Fibroblast of the conjunctiva (primary cell): ENCODE measurements at places on chromosomes 3 and 15.

GRCh38 chr3:116200956-116201690 lies 244.2 kb downstream of the LSAMP start:
- DNase-seq = no peak

- DNase-seq = no peak
These were observed 344.9 kb upstream of the SLCO3A1 start for GRCh38 chr15:91508633-91509032.

GRCh38 chr15:37452498-37452897 lies 352.1 kb upstream of the MEIS2 start:
- DNase-seq = no peak

GRCh38 chr3:174158674-174159073 lies 700.5 kb upstream of the NAALADL2 start:
- DNase-seq = no peak

DNA sequence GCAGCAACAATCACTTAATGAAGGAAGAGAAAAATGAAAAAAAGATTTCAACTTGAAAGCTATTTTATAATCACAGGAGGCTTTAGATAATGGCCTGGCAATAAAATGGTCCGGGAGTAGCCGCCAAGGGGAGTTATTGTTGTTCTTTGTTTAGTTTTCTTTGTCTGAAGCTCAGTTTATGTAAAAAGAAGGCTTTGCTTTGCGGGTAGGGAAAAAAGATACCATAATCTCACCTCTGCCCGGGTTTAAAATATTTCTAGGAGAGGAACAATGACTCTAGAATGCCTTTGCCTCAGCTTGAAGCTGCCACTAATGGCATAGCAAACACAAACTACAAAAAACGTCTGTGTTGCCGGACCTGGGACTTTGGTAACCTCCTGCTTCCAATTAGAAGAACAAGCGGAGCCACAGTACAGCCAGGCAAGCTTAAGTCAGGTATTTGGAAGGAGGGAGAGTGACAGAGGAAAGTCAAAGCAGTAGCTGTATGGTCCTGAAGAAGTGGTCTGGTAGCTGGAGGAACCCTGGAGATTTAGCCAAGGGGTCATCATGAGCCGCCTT lies 764.5 kb downstream of the TUSC7 start:
- no peak for DNase-seq

DNA sequence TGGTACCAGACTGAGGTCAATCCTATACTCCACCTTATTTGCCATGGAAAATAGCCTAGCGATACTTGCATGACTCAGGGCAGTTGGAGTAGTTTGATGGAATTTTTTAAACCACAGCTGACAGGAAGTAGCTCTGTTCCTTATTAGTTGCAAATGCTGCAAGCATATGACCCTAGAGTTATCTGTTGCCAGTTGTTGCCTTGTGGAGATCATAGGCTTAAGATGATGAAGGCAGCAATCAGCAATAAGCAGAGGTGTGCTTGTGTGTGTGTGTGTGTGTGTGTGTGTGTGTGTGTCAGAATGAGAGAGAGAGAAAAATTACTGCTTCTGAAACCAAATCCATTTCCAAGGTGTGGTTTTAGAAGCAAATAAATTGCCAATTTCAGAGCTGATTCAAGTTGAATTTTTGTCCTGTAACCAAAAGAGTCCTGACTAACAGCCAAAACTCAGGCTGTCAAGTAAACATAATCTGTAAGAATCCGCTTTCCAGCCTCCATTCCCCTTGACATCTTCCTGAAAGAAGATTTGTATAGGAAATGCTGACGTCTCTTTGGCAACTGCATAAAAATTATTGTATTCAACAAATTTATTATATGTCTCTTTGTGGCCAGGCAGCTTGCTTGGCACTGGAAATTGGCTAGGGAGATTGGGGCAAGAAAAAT lies 141.2 kb downstream of the SERPINI1 start:
- peak; percentile 51 for DNase-seq

DNA sequence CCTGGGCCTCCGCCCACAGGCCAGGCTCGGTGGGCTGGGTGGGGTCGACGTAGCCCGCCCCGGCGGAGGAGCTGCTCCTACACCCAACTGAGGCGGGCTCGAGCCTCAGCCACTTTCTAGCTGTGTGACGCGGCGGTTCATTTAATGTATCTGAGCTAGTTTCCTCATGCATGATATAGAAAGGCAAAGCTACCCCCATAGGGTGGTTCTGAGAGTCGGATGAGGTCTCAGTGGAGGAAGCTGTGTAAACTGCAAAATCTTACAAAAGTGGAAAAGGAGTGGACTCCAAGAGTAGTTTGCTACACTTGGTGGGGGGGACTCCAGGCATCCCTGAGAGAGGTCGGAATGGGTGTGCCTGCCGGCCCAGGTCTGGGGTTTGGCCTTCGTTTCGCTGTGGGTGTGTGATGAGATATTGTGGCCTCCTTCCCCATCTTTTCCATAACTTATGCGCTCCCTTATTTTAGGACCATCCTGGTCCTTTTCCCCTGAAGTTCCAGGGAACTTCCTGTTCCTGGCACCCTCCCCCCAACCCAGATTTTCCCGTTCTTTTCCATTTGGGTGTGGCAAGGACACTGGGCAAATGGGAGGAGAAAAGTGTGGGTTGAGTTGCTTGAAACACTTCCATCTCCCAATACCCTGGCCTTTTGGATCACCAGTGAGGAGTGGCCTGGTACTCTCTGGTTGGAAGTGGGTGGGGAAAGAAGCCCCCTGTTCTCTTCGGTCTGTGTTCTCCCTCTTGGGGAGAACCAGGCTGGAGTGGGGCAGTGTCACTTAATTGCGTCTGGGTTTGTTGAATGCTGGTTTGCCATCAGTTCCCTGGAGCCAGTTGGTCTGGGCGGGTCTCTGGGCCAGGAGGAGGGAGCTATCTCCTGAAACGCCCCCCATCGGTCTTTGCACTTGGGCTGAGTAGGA lies 1.1 kb downstream of the PDIA5 start:
- no peak for DNase-seq

GRCh38 chr3:128735884-128736283 lies 9.9 kb downstream of the RAB7A start:
- no peak for DNase-seq

DNA sequence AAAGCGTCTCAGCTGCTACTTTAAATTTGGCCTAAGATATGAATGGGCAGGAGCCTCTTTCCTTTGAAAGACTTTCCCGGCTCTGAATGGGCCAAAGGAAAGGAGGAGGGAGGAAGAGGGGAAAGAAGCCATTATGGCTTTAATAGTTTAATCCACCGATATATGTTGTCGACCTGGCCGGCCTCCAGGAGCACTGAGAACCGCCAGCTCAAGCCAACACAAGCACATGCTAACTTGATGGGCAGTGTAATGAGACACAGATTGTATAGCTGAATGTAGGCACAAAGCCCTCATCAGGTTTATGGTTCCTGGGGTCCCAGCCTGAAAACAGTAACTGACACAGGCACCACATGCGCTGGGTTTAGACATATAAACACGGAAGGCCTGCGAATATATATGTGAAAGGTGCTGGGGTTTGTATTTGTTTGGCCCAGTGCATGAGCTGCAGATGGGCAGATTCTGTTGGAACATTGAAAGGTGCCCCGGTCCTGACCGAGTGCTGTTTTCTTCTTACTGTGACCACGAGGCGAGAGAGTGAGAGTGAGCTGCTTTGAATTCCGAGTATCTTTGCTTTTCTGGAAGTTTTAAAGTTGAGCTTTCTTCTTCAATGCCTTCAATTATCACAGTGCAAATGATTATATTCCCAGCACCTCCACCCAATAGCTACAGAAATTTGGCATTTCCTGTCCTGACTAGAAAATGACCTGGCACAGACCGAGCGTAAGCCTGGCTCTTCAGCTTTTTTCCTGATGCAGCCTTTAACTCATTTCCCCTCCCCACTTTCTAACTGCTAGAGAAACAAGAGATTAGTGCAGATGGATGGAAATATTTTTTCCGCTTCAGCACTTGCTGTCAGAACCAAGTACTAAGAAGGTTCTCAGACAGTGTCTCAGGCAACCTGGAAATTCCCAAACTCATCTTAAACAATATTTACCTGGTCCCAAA lies 267.3 kb downstream of the RORA start:
- no peak for DNase-seq

DNA sequence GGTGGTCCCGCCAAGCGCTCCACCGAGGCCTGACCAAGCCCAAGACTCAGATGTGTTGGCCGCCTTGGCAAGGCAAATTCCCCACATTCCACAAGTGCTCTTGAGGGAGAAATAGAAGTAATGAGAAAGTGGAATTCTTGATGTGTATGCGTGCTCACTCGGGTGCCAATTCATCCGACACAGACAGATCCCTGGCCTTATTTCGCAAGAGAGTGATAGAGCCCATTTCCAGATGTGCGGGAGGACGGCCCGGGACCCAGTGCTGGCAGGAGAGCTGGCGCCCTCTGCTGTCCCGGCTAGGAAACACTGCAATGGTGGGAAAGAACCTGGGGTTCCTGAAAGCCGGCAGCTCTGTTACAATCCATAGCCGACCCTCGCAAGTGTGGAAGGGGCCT lies 76.0 kb downstream of the HMG20A start:
- peak; percentile 98 for DNase-seq

DNA sequence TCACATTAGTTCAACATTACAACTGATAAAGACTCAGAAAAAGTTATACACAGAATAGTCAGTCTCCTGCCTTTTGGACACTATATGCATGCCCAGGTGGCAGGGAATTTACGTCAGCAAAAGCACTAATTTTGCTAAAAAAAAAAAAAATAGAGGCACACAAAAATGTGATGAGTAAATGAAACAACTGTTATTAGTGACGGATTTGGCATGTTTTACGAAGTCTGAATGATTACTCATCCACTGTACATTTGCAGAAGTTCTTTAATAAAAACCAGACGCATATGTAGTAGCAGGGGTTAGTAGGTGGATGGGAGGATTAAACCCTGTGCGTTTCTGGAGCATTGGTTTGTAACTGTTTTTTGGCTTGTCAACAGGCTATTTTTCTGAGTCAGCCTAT lies 99.0 kb downstream of the MITF start:
- peak; percentile 94 for DNase-seq

GRCh38 chr15:31528846-31529245 lies 202.2 kb downstream of the KLF13 start:
- no peak for DNase-seq

DNA sequence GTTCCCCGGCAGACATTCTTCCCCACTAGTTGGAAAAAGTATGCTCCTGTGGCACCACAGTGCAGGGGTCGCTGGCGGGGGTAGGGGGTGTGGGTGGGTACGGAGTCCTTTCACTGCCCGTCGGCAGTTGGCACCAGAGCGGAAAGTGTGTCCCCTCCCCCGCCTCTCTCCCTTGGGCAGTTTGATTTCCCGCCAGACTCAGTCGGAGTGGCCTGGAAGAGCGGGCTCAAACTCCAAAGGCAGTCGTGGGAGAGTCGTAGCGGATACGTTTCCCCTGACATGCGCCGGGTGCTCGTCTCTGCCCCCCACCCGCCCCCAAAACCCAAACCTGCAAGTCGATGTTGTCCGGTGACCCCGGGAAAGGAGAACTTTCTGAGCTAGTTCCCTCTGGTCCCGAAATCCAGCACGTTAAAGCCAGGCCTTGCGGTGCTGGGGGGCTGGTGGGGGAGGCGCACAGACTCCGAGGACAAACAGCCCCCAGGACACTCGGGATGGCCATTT lies 4.4 kb upstream of the FOXB1 start:
- no peak for DNase-seq

DNA sequence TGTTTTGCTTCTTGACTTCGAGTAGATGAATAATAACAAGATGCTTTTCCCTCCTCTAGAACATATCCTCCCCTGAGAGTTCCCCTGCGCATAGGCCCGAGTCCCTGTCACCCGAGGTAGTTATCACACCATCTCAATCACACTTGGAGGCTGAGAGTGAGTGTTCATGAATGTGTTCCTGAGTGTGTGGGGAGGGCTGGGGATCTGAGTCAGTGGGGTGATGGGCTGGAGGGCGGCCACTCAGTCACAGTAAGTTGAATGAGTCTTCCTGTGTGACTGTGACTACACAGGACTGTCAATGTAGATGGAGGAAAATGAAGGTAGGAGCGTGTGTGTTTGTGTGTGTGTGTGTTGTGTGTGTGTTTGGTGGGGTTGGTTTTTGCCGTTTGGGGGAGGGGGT lies 71.0 kb downstream of the SETD5 start:
- DNase-seq = no peak

GRCh38 chr15:69906256-69907185 lies 191.2 kb downstream of the TLE3 start:
- no peak for DNase-seq

GRCh38 chr15:65300924-65301441 lies 3.5 kb upstream of the RNU5B-1 start:
- DNase-seq = no peak

GRCh38 chr3:10933021-10933420 lies 59.5 kb upstream of the SLC6A1 start:
- no peak for DNase-seq

GRCh38 chr15:61038387-61038786 lies 190.7 kb downstream of the RORA start:
- DNase-seq = peak; percentile 42

- no peak for DNase-seq
These were observed 133.3 kb upstream of the KLHL25 start for GRCh38 chr15:85927931-85928537.

- peak; percentile 97 for DNase-seq
These were observed 553 bp downstream of the TMEM43 start for GRCh38 chr3:14125193-14126016.

GRCh38 chr15:38671675-38672254 lies 107.2 kb upstream of the RASGRP1 start:
- no peak for DNase-seq

GRCh38 chr3:72336821-72337479 lies 511.3 kb downstream of the SHQ1 start:
- DNase-seq = peak; percentile 88

DNA sequence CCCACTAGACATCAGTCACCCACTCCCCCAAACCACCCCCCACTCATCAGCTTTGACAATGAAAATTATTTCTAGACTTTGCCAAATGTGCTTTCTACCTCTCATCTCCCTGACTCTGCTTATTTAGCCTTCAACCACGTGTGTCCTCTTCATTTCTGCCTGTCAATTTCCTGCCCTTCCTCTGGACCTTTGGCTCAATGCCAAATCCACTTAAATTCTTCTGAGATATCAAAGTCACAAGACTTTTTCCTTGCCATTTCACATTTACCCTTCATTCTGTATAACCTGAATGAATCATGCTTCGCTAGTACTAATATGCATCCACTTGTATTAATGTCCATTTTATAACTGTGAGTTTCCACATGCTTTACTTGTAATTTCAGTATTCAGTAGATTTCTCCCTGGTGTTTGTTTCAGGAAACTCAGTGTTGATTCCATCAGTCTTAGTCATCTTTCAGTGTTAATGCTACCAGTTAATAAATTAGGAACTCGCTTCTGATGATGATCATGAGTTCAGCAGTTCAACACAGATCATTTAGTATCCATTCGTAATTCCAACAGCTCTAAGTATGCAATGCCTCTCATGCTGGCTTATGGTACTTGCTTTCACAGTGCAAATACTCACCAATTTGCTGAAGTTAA lies 128.2 kb upstream of the OSTN start:
- DNase-seq = no peak
